ENCODE measurements at places on chromosomes 7 and 10. TPM values are rescaled to one million over a fixed set of nuclear protein-coding genes. Genes with fewer than 3 reads are reported as not detected.

DNA sequence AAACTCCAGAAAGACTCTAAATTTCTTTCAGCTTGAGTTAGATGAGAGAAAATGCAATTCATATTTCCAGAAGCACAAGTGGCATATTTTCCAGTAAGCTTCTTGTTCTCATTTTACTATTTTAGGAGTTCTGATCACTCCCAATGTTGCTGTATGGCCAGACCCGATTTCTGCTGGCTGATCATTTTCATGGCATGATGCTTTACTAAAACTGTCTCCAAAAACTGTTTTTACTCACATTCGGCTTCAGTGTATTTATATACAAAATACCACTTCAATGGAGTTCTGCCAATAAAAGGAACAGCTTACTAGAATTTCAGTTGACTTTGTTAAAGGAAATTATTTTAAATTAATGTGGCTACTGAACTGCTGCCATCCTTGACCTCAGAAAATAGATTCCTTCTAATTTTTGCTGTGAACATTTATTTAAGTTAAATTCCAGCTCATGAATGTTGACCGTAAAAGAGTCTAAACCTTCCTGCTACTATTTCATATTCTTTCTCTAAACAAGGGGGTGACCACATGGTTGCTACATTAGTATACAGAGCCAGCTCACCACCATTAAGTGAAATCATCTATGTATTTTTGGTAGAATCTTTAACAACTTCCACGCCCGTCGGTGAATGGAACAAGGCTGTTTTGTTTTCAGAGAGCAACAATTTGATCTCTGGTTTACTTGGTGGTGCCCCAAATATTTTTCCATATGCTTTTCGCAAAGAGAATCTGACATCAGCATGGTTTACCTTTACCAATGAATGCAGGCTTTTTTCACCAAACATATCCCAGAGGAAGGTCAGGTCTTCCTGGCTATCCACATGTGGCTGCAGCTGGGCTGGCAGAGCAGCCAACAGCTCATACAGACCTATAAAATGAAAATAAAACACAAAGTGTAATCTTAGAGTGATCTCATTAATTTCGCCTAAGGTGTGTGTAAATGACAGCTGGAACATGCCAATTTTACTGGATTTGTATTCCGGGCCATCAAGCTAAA is 101.2 kb downstream of the MPP7 start:
- DNase-seq: no peak

GRCh38 chr10:10730471-10731043 is 287.1 kb upstream of the CELF2 start:
- no peak for DNase-seq

DNA sequence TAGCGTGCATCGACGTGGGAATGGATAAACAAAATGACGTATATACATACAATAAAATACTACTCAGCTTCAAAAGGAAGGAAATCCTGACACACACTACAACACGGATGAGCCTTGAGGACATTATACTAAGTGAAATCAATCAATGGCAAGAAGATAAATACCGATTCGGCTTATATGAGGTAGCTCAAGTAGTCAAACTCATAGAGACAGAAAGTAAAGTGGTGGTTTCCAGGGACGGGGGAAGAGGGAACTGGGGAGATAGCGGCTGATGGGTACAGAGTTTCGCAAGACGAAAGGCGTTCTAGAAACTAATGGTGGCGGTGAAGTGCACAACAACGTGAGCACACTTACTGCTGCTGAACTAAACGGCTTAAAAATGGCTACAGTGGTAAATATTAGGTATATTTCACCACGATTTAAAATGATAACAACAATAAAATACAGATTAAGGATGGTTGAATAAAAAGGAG is 516.7 kb downstream of the PARD3 start:
- DNase-seq: no peak

DNA sequence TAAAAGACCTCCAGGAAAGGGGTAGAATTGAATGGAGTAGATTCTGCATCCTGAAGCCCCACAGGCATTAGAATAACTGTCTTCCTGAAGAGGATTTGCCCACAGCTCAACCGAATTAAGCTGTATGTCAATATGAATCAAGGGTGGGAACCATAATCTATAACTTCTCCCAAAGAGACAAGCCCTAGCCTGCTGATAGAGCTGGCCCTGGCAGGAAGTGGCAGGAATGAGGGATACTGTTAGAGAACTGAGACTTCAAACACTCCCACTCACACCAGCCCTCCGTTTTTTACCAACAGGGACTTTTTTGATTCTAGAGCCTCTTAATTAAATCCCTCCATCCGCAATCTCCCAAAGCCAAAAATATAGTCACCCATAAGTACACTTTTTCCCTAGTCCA is 12.2 kb upstream of the DUSP5 start:
- DNase-seq: no peak

DNA sequence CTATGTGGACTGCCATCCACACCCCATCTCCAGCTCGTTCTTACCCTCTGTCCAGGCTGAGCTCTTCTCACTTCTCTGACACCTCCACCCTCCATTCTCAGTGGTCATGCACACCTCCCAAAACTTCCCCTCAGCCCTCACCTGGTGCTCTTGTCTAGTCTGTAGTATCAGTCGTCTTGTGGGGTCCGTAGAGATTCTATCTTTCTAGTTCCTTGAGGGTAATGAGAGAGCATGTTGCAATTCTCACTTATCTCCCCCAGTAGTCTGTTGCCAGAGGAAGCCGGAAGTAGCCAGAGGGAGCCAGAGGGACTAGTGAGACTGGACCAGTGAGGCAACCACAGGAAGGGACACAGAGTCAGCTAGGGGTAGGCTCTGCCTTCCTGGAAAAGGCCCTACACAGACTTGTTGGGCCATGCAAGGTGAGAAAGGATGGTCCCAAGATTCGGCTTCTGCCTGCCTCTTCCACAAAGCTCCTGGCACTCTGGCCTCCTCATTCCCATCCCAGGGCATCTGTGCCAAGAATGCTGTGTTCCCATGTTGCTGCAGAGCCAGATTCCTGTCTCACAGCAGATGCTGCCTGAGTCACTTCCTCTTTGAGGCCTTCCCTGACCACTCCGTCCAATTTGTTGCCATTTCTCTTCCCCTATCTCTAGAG is 50.6 kb upstream of the DUSP5 start:
- no peak for DNase-seq

DNA sequence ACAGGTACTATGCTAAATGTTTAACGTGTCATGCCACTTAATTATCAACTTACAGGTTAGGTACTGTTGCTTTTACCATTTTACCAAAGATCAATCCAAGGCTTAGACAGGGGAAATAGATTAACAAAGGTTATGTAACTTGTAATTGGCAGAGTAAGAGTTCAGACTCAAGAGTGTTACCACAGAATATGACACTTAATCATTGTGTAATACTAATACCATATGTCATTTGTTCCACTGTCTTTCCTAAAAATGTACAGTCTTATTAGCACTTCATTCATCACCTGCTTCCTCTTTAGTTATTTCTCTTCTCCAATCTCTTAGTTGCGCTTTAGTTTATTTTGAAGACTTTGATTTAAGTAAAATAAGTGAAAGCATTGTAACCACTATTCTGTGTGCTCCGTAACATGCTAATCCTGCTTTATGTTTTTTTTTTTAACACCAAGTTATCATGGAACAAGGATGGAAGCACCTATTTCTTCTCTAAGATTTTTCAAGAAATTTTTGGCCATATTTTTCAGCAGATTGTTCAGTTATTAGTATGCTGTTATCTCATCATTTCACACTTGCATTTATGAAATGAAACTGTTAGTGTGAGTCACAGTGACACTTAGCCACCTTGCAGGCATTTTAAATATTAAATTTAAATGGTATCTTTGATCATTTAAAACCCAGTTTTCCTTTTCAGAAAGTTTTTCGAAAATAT is 197.3 kb downstream of the PHF14 start:
- no peak for DNase-seq

GRCh38 chr10:33111488-33112051 is 153.5 kb upstream of the ITGB1 start:
- no peak for DNase-seq

GRCh38 chr10:131453721-131454634 is 142.5 kb upstream of the TCERG1L start:
- DNase-seq: peak; percentile 71

- DNase-seq: no peak
These were observed 317.9 kb upstream of the NFE2L3 start for GRCh38 chr7:25834050-25834449.

DNA sequence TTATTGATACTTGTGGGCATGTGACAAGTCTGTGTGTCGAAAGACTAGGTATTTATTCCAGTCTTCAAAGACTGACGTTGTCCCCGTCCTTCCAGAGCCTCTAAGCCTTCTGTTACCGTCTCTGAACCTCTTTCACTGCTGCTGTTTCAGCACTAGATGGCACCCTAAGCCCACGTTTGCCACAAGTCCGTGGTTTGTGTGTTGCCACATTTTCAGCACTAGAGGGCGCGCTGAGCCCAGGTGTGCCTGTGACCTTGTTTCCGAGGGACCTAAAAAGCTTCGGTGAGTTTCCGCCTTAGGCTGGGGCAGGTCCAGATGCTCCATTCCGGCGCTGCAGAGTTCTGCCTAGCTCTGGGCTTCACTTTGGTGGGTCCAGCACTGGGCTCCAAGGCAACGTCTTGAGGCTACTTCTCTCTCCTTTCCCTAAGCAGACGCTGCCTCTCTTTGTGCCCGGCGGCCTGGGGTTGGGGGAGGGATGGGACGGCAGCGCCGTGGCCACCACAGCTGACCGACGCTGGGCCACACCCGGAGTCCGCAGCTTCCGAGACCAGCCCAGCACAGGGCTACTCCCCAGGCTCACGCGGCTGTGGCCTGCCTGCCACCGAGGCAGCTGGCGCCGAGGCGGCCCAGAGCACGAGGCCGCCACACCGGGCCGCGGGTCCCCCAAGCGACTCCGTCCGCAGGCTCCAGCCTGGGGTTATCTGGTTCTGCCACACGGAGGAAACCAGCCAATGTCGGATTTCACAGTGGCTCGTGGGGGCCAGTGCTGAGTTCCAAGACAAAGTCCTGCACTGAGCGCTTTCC is 520.2 kb downstream of the REEP3 start:
- DNase-seq: peak; percentile 87

DNA sequence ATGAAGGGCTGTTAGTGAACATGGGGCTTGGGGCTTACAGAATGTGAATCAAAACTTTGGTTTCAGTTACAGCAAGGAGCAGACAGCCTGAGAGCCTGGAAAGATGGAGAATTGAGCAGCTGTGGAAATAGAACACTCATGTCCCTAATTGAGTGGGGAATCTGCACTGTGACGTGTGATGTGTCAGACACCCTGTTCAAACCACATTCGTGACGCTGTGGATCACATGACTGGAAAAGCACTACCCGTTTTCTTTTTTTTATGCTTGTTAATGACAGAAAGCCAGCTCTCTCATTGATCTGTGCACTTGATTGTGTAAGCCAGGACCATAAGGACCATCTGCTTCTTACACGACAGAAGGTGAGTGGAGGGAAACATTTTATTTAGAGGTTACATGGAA is 15.1 kb upstream of the TBX20 start:
- DNase-seq: no peak

DNA sequence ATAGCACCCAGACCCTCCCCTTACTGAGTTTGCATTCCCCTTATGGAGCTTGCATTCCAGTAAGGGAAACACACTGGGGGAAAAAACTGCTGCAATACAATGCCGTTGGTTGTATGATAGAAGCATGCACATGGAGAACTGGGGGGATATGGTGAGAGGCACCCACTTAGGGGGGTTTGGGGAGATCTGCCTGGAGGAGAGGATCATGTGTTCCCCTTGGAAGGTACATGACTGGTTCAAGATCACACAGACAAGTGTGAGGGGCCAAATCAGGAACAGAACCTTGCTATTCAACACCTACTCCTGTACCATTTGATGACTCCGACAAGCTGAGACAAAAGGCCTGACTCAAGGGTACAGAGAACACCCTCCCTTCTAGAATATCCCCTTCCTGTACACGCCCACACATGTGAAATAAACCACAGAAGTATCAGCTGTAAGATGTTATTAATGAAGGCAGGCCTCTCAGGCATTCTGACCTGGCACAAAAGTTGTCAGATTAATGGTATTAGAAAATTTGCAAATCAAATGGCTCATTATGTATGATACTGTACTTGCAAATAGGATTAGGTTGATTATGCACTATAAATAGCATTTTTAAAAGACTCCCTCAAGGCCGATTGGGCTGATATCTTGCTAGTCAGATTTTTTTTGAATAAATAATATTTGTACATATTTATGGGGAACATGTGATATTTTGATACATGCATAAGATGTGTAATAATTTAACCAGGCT is 122.2 kb downstream of the NPY start:
- no peak for DNase-seq

DNA sequence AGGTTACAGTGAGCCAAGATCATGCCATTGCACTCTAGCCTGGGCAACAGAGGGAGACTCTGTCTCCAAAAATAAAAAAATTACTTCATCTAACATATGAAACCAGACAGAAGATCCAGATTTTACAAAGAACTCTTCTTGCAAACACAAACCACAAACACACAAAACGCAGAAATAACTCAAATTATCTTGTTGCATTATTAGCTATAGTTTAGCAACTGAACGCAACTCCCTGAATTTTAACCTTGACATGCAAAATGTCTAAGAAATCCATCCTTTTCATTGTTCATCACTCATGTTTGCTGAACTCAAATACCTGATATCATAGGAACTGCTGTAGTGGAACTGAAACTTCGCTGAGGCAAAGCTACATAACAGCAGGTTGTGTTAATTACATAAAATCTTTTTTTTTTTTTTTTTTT is 64.1 kb downstream of the MICU1 start:
- no peak for DNase-seq

- no peak for DNase-seq
These were observed 94.2 kb downstream of the CDK14 start for GRCh38 chr7:90690159-90690858.

DNA sequence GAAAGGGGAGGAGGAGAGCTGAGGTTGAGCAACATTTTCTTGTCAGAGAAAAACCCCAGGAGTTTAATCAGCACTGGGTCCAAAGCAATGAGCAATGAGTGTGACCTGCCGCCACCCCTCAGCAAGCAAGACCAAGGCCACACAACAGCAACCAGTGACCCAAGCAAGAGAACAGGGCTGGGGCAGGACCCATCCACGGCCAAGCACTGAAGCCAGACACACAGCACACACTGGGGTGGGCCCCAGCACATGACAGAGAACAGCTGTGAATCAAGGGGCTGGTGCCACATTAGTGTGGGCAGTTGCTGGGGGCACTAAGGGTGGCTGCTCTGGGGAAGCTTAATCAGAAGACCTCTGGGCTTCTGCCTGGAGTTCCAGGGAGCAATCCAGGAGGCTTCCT is 16.2 kb downstream of the TMEM72 start:
- DNase-seq: no peak

The CHCHD1 gene
- 58.9 TPM for polyA plus RNA-seq

The MLXIPL gene
- polyA plus RNA-seq: 0.23 TPM

The IKZF1 gene
- 2.5 TPM for polyA plus RNA-seq

The NUTM2E gene
- polyA plus RNA-seq: not detected
